ENCODE measurements at places on chromosomes 4 and X. TPM values are rescaled to one million over a fixed set of nuclear protein-coding genes. Genes with fewer than 3 reads are reported as not detected.

The ZCCHC18 gene
- polyA plus RNA-seq: 3.2 TPM

The TMEM192 gene
- 11.1 TPM for polyA plus RNA-seq

The CXCL6 gene
- 0.06 TPM for polyA plus RNA-seq

DNA sequence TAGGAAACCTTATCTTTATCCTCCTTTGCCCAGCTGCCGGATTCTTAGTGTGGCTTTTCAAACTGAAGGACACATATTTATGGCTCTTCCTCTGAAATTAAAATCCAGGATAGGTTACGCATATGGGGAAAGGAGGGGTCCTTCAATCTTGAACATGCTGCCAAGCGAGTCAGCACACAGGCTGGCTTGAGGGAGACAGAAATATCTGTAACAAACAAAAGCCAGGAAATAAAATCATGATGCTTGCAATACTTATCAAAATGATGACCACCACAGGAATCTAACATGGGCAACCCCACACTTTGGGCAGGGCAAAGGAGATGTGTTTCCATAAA lies 196.4 kb upstream of the LDB2 start:
- no peak for DNase-seq

DNA sequence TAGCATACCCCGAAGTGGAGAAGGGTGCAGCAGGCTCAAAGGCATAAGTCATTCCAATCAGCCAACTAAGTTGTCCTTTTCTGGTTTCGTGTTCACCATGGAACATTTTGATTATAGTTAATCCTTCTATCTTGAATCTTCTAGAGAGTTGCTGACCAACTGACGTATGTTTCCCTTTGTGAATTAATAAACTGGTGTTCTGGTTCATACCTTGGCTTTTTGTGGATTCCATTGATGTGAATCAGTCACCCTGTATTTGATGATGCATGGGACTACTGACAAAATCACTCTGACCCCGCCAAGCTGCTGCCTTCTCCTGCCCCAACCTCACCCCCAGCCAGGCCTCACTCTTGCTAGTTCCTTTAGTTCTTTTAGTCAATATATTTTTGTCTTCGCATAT lies 32.7 kb downstream of the F9 start:
- no peak for DNase-seq

The GYPE gene
- 1.4 TPM for polyA plus RNA-seq

The ARHGAP6 gene
- polyA plus RNA-seq: 1.0 TPM

DNA sequence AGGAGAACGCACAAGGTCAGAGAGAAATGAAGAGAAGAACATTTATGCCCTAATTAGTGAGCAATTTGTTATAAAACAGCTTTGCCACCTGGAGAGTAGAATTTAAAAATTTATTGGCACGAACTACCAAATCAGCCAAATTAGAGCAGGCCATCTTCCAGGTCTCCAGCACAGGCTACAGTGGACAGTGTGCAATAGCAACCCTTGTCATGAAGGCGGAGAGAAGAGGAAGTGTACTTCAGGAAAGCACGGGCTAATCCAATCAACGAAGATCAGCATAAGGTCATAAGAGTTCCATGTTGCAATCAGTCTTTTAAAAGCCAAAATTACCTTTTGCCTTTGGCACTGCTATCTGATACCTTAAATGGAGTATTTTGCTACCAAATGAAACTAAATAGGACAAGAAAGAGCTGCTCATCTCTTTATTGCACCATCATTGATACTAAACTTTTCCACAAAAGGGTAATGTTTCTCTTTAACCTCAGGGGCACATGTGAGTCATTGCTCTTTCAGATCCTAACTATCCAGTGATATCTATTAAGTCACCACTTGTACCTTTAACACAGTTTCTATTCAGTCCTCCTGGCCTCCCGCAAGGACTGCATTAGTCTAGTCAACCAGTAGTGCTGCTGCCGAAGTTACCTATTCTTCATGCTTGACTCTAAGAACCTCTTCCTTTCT lies 19.9 kb downstream of the ANK2 start:
- DNase-seq: no peak

The PRAF2 gene
- 41.4 TPM for polyA plus RNA-seq

- no peak for DNase-seq
Measured at GRCh38 chr4:118410138-118410537, 57.3 kb upstream of the PRSS12 start.

The PDZD4 gene
- polyA plus RNA-seq: 0.82 TPM

- no peak for DNase-seq
Measured at GRCh38 chrX:9342561-9343051, 122.3 kb upstream of the TBL1X start.

DNA sequence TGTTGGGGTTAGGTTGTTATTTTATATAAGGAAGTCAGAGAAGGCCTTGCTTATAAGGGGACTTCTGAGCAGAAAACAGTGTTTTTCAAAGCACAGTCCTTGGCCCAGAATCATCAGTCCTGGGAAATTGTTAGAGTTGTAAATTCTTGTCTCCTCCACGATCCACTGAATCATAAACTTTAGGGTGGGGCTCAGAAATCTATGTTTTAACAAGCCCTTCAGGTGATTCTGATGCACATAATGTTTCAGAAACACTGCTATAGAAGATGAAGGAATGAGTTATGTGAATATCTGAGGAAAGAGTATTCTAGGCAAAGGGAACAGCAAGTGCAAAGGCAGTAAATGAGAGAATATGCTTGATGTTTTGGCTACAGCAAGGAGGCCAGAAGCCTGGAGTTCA lies 121.8 kb downstream of the COL4A6 start:
- no peak for DNase-seq

DNA sequence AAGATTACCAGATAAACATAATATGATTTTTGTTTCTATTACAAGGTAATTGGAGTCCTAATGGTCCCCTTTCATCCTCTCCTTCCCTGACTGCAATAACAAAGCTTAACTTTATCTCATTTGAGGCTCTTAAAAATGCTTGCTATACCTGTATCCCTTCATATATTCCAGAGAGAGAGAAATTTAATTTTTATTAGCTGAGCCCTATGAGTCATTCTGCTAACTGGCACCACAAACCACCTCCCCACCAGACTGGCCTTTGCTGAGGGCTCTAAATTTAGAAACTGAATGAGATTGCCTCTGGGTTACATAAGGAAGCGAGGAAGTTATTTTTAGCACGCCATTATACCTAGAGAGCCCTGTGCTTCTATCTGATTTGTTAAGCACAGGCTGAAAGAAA lies 27.4 kb downstream of the CBLL2 start:
- peak; percentile 19 for DNase-seq

The CITED1 gene
- not detected for polyA plus RNA-seq
